ENCODE measurements at places on chromosomes 11 and 22. TPM values are rescaled to one million over a fixed set of nuclear protein-coding genes. Genes with fewer than 3 reads are reported as not detected.

The USP35 gene
- total RNA-seq = 10.7 TPM

GRCh38 chr22:23220485-23221350, 40.4 kb downstream of the BCR start:
- no peak for DNase-seq

- no peak for DNase-seq
These were observed 725.3 kb upstream of the CCDC179 start for GRCh38 chr11:23585416-23586104.

DNA sequence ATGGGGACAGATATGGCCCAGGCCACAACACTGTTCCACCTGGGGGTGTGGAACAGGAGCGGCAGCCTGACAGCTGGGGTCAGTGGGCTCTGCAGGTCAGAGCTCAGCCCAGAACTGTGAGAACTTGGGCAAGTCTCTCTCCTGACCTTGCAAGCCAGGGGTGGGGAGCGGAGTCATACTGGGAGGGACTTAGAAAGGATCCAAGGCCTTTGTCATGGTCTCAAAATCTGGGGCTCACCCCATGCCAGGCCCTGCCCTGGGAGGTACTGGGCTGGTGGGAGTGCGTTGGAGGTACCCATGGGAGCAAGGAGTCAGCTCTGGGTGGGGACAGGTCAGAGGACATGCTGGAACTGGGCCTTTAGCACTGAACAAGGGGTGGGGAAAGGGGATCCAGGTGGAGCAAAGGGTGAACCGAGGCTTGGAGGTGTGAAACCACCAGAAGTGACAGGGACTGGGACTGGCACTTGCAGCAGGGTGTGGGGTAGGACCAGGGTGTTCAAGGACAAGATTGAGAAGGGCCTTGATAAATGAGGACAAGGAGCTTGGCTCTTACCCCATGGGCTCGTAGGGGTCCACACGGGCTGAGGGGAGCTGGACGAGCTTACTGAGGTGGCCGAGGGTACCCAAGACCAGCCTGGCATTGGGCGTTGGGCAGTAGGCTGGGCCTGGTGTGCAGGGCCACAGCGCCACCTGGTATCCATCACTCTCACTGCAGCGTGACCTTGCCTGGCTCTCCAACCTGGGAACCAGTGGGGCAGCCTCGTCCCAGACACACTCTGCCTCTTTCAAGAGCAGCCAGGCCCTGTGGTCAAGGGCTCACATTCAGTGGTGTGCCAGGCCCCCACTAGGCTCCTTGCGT, 7.4 kb upstream of the PMM1 start:
- peak; percentile 64 for DNase-seq

DNA sequence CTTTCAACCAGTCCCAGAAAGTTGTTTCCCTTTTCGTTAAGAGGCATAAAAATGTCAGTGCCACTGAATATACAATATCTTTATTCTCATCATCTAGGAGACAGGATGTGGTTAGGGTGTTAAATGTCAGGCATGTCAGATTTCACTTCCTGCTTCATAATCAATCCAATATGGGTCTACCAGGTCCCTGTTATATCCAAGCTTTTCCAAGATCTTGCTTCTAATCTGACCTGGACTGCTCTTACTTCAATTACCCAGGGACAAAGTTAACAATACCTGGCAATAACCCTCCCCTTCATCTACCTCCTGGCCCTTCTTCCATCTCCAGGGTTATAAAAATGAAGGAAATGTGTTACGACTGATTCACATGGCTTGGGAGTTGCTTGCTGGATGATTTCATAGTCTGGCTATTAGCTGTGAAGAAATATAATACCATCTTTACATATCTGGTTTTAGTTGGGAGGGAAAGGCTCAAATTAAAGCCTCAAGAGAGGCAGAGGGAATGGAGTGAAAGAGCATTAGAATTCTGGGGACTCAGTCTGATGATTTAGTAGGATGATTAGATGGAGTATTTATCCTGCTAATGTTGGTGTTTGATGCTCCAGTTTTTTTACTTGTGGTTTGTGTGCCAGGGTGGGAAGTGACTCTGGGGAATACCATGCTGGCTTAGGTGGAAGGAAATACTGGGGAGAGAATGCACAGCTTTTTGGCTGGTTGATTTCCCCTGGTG, 534.3 kb downstream of the ETS1 start:
- no peak for DNase-seq

- DNase-seq = no peak
These were observed 8.3 kb downstream of the FTH1 start for GRCh38 chr11:61959114-61959513.

GRCh38 chr11:126527651-126528050, 172.2 kb downstream of the ST3GAL4 start:
- no peak for DNase-seq

DNA sequence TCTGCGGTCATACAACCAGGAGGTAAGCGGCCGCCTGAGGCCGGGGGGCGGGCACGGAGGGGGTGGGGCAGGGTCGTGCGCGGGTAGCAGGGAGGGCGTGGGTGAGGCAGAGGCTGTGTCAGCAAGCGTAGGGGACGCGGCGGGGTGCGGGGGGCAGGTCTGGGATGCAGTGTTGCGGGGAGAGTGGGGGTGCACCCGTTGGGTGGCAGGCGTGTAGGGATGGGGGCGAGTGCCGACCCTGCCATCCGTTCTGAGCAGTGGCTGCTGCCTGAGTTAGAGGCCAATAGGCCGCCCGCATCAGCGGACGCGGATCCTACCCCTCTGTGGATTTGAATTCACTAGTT, 1.4 kb downstream of the RIC8A start:
- DNase-seq = no peak

GRCh38 chr11:118226296-118226695, 1.5 kb upstream of the JAML start:
- no peak for DNase-seq

DNA sequence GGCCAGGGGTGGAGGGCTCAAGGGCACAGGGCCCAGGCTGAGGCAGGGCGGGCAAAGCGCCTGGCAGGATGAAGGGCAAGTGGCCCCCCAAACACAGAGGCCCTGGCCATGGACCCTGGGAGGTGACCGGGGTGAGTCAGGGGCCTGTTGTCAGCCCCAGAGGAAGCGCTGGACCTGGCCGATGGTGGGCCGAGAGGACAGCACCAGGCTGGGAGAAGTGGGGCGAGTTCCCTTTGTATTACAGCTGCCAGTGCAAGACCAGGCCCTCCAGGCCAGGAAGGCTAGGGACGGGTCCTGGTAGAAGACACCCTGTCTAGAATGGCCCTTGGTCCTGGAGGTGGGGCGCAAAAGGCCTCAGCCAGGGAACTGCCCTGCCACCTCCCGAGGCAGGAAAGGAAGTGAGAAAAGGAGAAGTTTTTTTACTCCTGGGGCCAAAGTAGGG, 12.8 kb downstream of the CXCR5 start:
- peak; percentile 54 for DNase-seq

GRCh38 chr11:33912405-33913361, 20.8 kb upstream of the LMO2 start:
- no peak for DNase-seq
